ENCODE measurements at places on chromosomes 7 and 10.

DNA sequence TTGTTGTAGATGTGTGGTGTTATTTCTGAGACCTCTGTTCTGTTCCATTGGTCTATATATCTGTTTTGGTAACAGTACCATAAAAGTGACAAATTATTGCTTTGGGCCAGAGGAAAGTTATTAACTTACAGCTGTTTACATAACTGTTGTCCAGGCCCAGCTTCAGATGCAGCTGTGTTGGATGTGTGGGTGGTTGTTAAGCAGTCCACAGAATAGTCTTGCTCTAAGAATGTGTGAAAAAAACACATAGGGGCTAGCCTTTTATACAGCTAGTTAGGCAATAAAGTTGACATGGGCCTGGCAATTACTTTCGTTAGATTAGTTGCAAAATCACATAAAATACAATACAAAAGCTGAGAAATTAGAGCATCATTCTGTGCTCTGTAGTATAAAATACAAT, 31.9 kb downstream of the DLD start:
- no peak for DNase-seq

GRCh38 chr7:149007611-149008010, 20.7 kb downstream of the PDIA4 start:
- no peak for DNase-seq

- no peak for DNase-seq
Observed at GRCh38 chr7:14065286-14065685, 75.8 kb upstream of the ETV1 start.

DNA sequence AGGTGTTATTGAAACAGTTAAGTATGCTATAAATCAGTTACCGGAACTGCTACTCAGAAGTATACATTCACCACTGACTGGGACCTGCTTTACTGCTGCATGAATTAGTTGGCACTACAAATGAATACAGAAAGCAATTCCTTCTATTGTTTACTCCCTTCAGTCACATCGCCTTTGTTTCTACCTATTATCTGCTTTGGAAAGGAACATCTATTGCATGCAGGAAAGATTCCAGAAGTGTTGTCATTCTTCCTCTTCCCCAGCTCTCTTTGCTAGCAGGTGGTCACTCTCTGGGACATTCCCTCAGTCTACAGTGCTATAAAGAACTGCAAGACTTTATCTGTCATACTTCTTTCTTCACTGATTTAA, 131.3 kb downstream of the ANK3 start:
- DNase-seq: no peak

DNA sequence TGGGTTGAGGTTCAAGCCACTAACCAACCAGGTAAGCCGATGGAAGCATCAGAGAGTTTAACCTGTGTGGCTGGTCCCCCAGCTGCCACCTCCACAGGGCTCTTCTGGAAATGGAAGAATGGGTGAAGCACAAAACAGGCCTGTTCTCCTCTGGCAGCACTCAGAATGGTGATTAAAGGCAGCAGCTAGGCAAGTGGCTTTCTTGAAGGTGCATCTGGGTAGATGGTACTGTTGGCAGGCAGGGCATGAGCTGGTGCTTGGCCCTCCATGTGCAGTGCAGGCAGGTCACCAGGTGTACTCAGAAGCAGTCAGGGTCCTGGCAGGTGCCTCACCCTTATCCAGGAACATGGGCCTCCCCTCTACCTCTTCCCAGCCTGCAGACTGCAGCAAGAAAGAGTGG, 11.5 kb downstream of the AKR1E2 start:
- no peak for DNase-seq

DNA sequence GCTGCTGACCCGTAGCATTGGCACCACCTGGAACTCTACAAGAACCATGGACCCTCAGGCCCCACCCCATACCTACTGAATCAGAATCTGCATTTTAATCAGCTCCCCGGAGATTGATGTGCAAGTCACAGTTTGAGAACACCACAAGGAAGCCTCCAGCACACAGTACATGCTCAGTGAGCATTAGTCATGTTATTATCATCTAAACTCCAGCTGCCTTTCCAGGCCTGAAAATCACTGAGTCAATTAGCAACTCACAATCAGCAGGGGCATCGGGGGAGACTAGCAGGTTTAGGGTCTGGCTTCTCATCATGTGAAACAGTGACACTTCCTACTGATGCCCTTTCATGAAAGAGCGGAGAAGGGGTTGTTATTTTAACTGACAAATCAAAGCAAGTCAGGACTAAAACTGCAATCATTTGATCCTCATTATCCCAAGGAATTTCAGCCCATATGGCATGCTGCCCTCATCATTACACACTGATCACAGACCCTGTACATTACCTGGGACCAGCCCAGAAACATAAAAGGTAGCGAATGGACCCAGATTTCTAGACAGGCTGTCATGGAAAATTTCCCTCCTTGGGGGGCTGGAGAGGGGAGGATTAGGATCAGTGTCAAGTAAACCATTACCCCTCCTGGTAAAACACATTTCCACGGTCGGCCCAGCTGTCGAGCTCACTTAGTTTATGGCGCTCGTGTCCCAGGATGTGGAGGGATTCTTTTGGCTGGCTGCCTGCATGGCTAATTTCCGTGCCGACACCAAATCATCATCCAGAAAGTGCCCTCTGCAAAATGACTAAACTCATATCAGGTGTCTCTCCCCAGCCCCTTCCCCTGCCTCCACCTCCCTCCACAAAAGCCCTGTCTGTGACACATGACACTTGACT, 122.8 kb downstream of the PRLHR start:
- no peak for DNase-seq

- peak; percentile 34 for DNase-seq
Observed at GRCh38 chr7:106731646-106732444, 70.9 kb upstream of the CCDC71L start.

GRCh38 chr7:49644396-49645166, 128.9 kb upstream of the VWC2 start:
- DNase-seq: no peak

DNA sequence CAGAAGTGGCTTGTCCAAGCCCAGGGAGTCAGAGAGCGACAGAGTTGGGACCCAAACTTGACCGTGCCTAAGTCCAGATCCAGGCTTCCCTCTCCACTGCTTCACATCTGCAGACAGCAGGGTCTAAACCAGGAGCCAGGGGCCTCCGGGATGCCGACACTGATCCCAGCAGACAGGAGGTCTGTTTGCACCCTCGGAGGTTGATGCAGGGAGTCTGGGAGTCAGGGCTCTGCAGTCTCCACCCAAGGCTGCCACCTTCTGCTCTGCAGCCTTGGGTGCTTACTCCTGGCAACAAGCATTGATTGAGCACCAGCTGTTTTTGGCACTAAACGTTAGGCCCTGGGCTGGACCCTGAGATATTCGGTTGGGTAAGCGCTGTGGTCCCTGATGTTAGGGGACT, 21.0 kb downstream of the ELFN1 start:
- no peak for DNase-seq

- no peak for DNase-seq
Observed at GRCh38 chr7:12861070-12861469, 173.6 kb downstream of the ARL4A start.

- no peak for DNase-seq
Observed at GRCh38 chr7:4091767-4092166, 590.3 kb upstream of the FOXK1 start.

Data from activated naive CD8-positive, alpha-beta T cell treated with anti-CD3 and anti-CD28 coated beads, Interleukin-2, amount 50 U/mL, for 24 hours (primary cell).